Chondrocyte (in vitro differentiated cells): ENCODE measurements at places on chromosomes 5 and 9.

DNA sequence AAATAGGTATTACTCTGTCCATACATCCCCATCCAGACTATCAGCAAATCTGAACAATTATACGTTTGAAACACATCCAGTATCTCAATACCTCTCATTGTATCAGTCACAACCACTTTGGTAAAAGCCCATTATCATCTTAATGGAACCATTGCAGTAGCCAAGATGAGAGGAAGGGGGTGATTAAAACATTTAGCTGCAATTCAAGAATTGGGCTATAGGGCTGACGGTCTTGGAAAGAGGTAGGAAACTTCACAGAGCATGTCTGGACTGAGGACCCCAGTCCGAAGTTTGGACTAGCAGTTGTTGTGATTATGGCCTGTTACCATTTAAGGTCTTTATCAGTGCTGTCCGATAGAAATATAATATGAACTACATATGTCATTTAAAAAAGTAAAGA is 8.6 kb downstream of the SLC12A2 start:
- DNase-seq, result no peak

GRCh38 chr5:157820593-157821252 is 38.2 kb downstream of the CLINT1 start:
- no peak for DNase-seq

- DNase-seq, result no peak
Measured at GRCh38 chr5:73960023-73960422, 334.0 kb downstream of the ARHGEF28 start.

GRCh38 chr9:85727500-85727899 is 14.3 kb downstream of the AGTPBP1 start:
- DNase-seq, result no peak

GRCh38 chr5:98755406-98755805 is 18.1 kb upstream of the RGMB start:
- no peak for DNase-seq

GRCh38 chr9:15244001-15244441 is 63.0 kb downstream of the TTC39B start:
- no peak for DNase-seq

DNA sequence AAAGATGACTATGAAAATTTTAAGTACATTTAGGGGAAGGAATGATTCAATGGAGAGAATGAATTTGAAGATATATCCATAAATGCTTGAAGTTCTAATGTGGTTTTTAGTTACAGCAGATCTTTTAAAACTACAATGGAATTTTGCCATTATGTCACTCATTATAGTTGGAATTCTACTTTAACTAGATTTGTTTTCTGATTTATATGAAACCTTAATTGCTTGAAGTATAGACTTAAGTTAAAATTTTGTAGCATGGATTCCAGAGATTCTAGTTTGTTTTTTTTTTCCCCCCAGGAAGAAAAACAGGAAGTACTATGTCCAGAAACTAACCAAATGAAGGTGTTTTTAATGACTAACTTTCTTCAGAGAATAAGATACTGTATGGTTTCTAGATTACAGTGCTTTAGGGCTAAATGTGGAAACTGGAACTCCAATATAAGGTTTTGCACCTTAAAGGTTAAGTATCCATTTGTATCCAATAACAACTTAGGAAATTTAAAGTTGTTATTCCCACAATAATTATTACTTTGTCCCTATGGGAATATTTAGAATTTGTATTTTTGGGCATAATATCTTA is 70.3 kb downstream of the ZSWIM6 start:
- no peak for DNase-seq

GRCh38 chr5:154967421-154968024 is 26.6 kb downstream of the MRPL22 start:
- DNase-seq, result no peak

GRCh38 chr5:68290847-68291246 is 75.3 kb downstream of the PIK3R1 start:
- no peak for DNase-seq

DNA sequence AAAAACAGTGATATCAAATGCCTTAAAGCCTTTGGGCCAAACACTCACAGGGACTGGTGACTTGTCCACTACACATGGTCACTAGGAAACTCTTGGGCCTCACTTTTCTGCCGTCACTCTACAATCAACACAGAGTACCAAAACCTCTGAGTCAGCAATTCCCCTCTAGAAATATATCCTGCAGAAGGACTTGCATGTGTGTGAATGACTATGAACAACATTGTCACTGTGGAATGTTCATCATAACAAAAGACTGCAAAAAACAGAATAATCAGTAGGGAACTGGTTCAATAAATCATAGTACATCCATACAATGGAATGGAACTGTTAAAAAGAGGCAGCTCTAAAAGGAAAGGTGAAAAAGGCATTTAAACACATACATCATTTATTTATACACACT is 44.1 kb upstream of the SMU1 start:
- DNase-seq, result no peak

DNA sequence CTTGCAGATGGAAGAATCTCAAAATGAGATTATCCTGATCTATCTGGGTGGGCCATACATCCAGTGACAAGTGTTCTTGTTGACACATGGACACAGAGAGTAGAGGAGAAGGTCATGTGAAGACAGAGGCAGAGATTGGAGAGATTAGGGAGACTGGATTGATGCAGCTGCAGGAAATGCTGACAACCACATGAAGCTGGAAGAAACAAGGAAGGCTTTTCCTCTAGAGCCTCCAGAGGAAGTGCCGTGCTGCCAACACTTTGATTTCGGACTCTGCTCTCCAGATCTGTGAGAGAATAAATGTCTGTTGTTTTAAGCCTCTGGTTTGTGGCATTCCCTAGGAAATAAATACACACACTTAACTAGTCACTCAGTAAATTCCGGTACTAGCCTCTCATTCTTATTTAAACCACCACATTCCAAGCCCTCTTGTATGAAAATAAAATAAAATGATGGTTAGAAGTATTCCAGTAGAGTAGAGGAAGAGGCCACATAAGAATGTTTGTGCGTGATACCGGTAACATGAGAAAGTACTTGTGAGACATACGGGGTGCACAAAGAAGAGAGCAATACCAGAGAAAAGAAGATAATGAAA is 110.9 kb upstream of the DMAC1 start:
- DNase-seq, result no peak

GRCh38 chr9:97705354-97705950 is 8.3 kb upstream of the XPA start:
- no peak for DNase-seq

DNA sequence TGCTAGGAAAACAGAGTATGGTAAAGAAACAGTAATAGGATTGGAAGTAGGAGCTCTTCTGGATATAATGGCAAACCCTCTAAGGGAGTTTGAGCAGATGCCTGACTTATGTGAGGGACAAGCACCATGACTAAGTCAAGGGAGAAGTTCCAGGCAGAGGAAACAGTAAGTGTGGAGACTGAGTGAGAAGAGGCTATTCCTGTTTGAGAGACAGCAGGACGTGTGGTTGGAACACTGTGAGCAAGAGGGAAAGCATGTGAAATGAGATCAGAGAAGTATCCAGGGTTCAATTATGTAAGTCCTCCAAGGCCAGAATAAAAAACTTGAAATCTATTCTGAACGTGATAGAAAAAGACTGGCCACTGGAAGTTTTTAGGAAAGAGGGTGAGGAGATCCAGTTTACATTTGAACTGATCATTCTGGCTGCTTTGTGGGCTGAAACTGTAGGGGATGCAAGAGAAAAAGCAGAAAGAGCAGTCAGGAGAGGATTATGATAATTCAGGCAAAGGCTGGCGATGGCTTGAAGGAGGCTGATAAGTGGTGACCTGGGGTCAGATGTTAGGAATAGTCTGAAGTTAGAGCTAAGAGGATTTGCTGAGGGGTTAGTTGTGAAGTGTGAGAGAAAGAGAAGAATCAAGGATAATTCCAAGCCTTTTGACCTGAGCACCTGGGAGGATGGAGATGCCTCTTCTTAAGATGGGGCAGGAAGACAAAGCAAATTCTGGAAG is 19.2 kb downstream of the DMAC1 start:
- no peak for DNase-seq

DNA sequence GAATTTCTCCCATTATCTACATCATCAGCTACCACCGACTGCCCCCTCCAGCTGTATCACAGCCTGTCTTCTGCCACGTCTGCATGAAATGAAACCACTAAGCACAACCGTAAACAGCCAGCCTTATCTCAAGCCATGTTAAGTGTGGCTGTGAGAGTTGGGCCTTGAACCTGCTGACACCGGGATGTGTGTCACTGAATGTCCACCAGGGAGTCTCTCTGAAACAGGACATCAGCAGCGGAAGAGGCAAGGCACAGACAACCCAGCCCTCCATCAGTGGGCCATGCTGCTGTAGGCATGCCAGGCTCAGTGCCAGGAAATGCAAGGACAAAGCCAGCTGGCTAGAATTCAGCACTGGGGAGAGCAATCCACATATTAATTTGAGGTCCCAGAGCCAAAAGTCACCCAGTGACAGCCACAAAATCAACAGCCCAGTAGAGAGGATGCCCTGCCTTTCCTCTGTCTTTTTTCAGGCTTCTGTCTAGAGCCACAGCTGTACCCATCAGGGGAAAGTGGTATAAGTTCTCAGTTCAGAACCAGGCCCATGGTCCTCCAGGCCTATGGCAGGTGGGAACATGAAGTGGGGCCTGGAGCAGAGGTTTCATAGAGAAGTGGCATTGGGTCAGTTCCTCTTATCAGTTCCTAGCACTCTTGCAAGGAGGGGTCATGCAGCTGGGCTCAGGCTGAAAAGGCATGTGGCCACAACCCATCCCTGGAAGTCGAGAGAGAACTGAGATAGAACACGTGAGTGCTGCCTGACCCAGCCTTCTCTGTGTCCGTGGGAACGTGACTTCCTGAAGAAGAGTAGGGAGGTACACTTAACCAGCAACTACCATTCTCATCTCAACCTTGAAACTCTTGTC is 199.4 kb downstream of the ESM1 start:
- DNase-seq, result no peak

DNA sequence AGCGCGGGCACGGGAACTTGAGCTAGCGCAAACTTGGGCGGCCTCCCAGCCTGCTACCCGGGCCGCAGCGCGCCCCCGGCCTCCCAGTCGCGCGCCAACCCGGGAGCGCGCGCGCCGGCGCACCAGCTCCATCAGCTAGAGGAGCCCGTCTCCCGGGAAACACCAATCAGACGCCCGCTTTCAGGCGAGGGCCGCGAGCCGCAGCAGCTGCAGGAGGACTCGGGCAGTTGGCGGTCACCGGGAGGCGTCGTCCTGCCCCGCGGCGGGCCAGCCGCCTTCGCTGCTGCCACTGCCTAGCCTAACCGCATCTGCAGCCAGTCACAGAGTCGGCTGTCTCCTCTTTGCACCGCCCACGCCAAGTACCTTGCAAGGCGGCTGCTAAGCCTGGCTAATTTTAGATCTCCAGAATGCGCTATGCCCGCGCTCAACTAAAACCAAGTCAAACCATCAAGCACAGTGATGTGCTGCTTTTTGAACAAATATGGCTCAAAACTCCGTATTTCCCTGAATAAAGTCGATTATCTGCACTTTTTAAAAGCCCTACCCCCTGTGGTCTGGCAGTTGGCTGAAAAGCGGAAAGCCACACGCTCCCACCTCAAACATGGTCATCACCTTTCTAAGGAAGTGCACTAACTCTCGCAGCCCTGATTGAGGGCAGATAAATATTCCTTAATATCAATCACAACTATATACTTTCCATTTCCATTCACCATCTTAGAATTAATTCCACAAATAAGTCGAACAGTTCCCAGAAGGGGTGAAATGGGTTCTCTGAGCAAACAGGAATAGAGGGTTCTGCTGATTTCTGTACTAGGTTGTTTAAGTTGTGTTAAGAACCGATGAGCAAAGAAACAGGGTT is 221.8 kb downstream of the MEF2C start:
- peak; percentile 92 for DNase-seq

GRCh38 chr9:15231788-15232635 is 75.0 kb downstream of the TTC39B start:
- DNase-seq, result no peak

- DNase-seq, result no peak
Measured at GRCh38 chr9:100674419-100675122, 96.7 kb downstream of the CAVIN4 start.

GRCh38 chr9:133437753-133438531 is 15.8 kb downstream of the ADAMTS13 start:
- DNase-seq, result no peak

DNA sequence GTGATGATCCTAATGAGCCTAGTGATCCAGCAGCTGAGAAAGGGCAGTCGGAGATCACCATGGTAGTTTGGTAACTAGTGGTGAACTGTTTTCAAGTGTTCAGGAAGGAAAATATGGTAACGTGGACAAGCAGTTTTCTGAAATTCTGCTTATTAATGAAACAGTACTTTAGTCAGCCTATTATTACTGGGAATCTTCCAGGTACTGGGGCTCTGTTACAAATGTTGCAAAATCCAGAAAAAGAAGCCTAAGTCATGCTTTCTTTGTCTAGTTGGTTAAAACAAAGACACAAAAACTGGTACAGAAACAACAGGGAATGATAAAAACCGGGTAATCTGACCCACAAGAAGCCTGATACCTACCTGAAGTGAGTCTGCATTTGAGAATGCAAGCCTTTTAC is 18.2 kb downstream of the TTC23L start:
- no peak for DNase-seq

DNA sequence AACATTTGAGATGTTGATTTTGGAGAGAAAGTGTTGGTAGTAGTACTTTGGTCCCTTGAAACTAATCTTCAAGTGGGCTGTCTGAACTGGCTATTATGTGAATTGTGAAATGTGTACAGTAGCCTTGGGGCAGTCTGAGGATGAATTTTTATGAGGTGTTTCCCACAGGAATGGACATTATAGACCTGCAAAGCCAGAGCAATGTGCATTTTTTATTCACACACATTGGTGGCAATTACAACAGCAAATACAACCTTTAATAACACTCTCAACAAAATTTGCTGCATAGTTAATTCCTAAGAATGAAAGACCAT is 147.0 kb downstream of the PAM start:
- no peak for DNase-seq

DNA sequence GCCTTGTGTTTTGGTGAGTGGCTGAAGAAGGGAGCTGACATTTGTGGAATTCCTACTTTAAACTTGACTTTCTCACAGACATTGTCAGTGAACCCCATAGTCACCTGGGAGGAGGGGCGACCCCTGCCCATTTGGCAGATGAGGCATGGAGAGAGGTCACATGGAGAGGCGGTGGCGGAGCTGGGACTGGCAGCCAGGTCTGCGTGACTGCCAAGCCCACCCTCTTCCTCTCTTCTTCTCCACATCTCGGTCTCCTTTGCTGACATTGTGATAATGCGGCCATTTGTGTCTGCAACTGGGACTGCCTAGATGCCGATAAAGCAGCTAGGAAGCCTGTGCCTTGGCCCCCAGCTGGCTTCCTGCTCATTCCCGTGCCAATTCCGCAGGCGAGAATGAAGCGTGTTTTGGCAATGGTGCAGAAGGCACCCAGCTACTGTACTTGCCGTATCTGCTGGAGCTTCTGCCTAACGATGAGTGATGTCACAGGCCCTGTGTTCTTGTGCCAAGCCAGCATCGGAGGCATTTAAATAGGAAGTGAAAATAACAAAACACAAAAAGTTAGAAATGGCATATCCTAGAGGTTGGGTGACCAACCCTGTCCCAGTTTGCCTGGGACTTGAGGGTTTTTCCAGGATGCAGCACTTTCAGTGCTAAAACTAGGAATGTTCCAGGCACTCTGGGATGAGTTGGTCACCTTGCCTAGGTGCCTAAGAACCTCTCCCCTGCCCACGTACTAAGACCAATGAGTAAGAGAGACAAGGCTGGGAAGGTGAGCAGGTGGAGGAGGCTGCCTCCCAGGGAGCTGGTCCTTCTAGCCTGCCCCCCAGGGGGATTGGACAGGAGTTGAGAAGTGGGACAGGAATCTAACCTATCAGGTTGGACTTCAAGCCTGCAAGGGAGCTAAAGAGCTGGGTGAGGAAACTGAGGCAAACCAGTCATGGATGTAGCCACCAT is 23.6 kb downstream of the OLFML2A start:
- DNase-seq, result no peak
